ENCODE measurements at places on chromosomes 7 and 10.
A peak's percentile ranks its signal among the peaks of the same experiment; 100 is the strongest.

GRCh38 chr7:33185786-33186185 lies 56.4 kb downstream of the BBS9 start:
- DNase-seq, result peak; percentile 54

DNA sequence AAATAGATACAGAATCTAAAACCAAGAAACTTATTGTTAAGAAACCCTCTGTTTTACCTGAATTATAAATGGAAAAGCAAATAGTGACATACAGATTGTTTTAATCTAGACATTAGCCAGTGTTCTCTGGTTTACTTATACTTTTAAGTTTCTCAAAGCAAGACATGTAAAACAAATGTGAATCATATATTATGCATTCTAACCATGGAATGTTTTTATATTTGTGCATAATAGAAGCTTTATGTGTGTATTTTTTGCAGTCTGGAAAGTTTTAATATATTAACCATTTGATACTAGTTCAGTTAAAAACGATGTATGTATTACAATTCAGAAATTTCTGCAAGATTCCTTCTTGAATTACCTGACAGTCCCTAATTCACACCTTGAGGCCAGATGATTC lies 150.6 kb upstream of the TMEM72 start:
- no peak for DNase-seq

DNA sequence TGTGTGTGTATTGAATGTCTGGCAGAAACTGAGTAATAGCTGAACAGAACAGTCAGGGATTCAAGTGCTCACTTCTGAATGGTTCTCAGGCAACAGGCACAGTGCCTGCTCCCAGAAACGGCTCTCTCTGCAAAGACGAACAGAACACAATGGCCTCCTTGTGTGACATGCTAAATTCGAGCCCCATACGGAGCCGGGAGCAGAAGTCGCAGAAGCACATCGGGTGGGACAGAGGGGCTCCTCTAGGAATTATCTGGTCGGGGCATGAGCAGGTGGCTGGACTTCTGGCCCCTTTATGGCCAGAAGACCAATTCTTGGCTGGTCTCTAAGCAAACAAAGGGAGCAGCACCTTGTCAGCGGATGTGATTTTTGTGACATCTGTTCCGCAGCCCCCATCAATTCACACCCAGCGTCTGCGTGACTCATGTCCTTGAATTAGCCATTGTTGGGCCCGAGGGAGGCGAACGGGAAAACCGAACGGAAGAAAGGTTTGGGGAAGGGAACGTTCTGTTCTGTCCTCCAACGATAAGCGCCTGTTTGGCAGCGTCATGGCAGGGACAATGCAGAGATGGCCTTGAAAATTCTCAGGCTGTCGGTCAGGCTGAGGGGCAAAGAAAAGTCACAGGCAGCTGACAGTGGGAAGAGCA lies 47.3 kb upstream of the NPTX2 start:
- DNase-seq, result no peak

GRCh38 chr10:115572740-115573455 lies 479.7 kb downstream of the ATRNL1 start:
- DNase-seq, result no peak

- no peak for DNase-seq
Measured at GRCh38 chr7:64872351-64873154, 30.5 kb upstream of the ZNF273 start.

DNA sequence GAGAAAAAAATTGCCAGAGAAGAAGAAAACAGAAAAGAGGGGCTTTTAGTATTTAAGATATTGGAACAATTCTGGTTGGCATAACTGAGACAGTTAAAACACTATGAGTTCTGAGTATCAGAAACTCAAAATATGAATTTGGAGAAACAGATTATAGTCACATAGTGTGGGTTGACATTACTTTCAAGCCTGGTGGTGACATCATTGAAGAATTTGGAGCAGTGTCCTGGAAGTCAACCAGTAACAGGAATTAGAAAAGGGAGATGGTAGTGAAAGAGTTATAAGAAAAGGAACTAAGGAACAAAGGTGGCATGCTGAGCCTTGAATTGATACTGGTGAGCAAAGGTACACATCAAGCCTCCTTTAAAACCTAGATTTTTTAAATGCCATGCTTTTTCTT lies 88.2 kb downstream of the ZNF438 start:
- no peak for DNase-seq

GRCh38 chr7:102944241-102944640 lies 31.4 kb downstream of the LRRC17 start:
- DNase-seq, result no peak

DNA sequence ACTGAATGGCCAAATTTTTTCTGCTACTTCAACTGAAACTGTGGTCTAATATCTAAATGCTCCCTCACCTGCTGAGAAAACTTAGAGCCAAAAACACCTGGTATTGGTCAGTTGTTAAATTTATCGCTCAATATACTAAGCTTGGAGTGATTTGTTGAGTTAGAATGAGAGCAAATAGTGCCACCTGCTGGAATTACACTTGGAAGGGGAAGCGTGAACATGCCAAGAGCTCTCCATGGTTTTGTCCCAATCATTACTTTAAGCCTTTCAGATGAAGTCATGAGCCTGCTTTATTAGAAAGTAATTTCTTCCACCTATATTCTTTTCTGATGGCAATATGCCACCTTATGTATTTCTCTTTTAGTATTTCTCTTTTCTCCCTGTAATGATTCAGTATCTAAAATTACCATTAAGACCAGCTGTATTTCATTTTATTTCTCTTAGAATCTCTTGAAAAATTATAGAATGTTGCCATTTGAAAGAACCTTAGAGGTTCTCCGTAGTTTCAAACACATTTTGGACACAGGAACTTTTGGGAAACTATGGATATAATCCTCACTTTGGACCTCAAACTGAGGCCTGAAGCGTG lies 447.8 kb upstream of the C7orf33 start:
- peak; percentile 51 for DNase-seq

GRCh38 chr7:1940402-1940786 lies 270.3 kb downstream of the ELFN1 start:
- DNase-seq, result peak; percentile 22

- no peak for DNase-seq
Measured at GRCh38 chr10:12482587-12482986, 133.2 kb downstream of the CAMK1D start.

DNA sequence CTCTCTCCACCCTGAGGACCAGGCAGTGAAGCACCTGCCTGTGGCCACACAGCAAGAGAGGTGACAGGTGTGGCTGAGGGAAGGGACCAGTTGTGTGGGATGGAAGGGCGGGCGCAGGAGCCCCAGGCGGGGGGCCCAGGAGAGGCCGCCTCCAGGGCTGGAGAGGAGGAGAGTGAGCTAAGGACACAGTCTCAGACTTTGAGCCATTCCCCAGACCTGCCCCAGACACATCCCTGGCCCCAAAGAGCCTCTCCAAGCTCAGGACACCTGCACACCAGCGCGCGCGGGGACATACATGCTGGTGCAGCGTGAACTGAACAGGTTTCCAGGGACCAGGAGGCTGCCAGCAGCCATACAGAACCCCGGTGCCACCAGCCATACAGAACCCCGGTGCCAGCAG lies 237.3 kb downstream of the MAD1L1 start:
- DNase-seq, result no peak
